ENCODE measurements at places on chromosomes 6 and 20.

DNA sequence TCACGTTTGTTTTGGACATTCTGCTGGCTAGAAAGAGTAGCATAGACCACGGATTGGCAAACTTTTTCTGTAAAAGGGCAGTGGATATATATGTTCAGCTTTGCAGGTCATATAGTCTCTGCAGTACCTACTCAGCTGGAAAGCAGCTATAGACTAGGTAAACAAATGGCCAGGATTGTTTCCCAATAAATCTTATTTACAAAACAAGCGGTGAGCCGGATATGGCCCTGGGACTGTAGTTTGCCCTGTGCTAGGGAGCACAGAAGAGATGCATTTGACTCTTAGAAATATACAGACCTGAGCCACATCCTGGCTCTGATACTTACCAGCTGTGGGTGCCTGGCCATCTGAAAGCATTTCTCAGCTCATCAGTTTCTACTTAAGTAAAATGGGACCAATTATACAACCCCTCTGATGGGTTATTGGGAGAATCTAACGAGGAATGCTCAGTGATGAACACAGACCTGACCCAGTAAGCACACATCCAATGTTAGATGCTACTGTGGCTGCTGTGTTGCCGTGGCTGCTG is 120.7 kb downstream of the TSHZ2 start:
- DNase-seq = no peak

- DNase-seq = no peak
These were observed 193.1 kb downstream of the SIM1 start for GRCh38 chr6:100271625-100272024.

GRCh38 chr6:4553387-4553786 is 222.8 kb upstream of the CDYL start:
- no peak for DNase-seq

- no peak for DNase-seq
These were observed 53.0 kb upstream of the FUCA2 start for GRCh38 chr6:143564484-143565017.

GRCh38 chr6:42366999-42367352 is 84.8 kb downstream of the TRERF1 start:
- no peak for DNase-seq

- DNase-seq = no peak
These were observed 20.4 kb downstream of the MCM9 start for GRCh38 chr6:118914598-118914997.

DNA sequence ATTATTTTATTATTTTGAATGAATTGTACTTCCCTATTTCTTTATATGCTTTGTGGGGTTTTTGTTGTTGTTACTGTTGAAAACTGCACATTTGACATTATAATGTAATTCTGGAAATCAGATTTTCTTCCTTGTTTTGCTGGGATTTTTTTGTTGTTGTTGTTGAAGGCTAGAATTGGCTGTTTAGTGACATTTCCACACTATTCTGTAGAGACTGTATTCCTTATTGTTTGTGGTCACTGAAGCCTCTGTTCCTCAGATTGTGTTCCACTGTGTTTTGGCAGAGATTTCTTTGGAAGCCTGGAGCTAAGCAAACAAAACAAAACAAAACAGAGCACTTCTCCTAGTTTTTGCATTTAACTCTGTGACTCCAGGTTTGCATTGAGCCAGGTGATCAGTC is 52.9 kb downstream of the CDYL start:
- no peak for DNase-seq

DNA sequence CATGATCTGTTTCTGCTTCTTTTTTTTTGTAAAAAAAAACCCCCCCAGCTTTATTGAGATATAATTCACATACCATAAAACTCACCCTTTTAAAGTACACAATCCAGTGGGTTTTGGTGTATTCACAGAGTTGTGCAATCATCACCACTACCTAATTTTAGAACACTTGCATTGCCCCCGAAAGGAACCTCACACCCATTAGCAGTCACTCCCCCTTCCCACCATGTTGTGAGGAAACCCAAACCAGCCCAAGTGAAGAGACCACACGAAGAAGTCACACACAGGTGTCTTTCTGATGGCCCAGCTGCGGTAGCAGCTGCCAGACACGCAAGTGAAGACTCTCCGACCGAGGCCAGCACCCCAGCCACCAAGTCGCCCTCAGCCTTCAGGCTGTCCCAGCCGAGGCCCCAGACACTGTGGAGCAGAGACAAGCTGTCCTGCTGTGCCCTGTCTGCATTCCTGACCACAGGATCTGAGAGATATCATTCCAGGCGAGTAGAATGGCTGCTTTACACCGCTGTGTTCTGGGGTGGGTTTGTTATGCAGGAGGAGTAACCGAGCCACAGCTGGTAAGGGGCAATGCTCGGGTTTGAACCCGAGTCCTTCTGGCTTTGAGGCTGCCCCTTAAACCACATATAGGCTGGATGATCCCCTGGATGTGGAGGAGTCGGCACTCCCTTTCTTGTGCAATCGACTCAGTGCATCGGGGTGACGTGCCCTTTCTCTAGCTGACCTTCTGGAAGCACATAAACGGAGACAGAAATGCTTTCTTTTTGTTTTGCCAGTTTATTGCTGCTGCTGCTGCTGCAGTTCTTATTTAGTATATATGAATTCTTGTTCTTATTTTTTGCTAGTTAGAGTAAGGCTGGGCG is 59.1 kb upstream of the PTPN1 start:
- no peak for DNase-seq

GRCh38 chr6:56026455-56027180 is 151.2 kb upstream of the BMP5 start:
- DNase-seq = no peak

DNA sequence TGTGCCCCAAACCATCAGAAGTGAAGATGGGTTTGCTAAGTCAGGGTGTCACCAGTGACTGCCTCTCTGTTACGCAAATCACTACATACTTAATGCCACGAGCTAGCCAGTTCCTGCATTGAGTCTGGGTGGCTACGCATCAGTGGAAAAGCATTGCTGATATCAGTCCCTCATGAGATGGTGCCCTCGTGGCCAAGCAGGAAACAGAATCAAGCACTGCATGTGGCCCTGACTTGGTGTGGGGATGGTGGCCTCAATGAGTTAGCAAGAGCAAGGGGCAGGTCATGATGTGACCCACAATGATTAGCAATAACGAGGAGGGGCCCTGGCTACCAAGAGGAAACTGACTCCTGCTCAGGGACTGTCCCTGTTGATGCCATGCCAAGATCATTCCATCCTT is 51.6 kb upstream of the FNDC1 start:
- no peak for DNase-seq
